Occipital lobe (tissue), 3 donors: ENCODE measurements at places on chromosomes 7 and 10.

DNA sequence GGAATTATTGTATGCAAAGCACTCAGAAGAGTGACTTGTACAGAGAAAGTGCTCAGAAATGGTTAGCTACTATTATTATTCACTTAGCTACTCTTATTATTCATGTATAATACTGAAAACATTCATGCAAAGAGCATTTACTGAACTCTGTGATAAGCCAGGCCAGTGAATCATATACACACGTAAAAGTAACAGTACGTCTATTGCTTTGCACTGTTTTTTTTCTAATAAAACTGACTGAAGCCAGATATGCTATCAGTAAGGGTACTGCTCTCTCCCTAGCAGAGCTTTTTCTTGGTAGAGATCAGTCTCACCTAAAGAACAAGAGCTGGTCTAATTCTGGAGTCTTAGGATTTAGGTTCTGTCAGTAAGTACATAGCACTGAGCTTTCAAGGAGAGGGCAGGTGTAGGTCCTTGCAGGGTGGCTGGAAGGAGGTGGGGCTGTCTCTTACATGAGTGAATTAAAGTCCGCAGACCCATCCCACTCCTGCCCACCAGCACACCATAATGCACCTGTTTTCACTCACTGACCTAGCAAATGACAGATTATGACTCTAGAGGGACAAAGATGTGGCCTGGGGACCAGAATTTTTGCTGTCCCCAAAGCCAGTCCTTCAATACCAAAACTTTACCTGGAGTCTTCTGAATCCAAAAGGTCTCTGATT is 145.9 kb downstream of the ARID5B start:
- no peak for DNase-seq

DNA sequence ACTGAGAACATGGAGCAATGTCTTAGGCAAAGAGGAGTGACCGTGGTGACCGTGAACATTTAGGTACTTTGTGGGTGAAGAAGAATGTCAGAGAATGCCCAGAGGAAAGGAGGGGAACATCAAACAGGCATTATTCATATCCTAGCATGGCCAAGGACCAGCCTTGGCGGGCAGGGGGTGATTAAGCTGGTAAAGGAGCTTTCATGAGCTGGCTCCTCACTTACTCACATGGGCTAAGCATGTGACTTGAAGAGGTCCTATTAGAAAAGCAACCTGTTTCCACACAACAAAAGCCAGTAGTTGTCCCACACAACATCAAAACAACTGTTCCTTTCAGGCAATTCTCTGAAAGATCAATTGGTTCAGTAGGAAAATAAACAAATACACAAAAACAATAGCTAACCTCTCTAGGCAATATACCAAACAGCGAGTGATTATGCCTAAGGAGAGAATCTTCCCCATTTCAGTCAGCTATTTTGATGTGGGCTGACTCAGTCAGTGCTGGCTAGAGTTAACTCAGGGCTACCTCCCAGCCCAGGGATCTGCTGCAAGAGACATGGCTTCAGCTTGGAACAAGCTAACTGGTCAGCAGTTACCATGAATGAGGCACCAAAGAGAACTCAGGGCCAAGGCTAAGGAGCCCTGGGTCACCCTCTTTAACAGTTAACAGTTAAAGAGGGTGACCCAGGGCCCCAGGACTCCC is 283.5 kb downstream of the ARHGAP12 start:
- DNase-seq, result no peak

GRCh38 chr10:28879246-28879645 is 201.9 kb downstream of the BAMBI start:
- no peak for DNase-seq

DNA sequence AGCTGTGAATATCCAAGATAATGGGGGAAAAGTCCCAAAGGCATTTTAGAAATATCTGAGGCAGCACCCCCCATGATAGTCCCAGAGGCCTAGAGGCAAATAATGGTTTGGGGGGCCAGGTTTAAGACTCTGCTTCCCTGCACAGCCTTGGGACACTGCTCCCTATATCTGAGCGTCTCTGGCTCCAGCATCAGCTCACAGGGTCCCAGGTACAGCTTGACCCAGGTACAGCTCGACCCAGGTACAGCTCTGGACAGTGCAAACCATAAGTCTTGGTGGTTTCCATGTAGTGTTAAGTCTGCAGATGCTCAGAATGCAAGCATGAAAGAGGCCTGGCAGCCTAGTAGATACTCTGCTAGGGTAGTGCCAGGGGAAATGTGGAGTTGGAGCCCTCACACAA is 47.0 kb upstream of the VWDE start:
- no peak for DNase-seq

DNA sequence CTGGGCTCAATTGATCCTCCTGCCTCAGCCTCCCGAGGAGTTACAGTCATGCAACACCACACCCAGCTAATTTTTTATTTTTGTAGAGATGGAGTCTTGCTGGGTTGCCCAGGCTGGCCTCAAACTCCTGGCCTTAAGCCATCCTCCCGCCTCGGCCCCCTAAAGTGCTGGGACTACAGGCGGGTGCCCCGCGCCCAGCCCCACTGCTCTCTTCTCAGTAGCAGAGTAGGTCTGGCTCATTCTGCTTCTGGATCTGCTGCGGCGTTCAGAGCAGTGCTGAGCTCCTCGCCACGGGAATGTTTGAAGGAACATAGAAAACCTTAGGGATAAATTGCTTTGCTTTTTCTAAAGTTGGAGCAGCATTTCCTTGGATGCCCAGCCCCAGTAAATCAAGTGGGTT is 27.4 kb downstream of the WIPI2 start:
- DNase-seq, result no peak

GRCh38 chr10:124736491-124737136 is 7.6 kb downstream of the FAM53B start:
- DNase-seq, result peak; percentile 81

GRCh38 chr7:1538544-1539180 is 8.2 kb downstream of the MAFK start:
- no peak for DNase-seq

GRCh38 chr7:155951554-155952158 is 139.4 kb upstream of the SHH start:
- DNase-seq, result no peak
